BJ (cell line): ENCODE measurements at places on chromosomes 16 and 17.

GRCh38 chr16:48076455-48077012 is 79.3 kb downstream of the ABCC12 start:
- peak; percentile 27 for DNase-seq

- no peak for DNase-seq
Observed at GRCh38 chr16:67426950-67427349, 4.0 kb upstream of the HSD11B2 start.

- DNase-seq = no peak
Observed at GRCh38 chr17:32875923-32876416, 954 bp downstream of the MYO1D start.

DNA sequence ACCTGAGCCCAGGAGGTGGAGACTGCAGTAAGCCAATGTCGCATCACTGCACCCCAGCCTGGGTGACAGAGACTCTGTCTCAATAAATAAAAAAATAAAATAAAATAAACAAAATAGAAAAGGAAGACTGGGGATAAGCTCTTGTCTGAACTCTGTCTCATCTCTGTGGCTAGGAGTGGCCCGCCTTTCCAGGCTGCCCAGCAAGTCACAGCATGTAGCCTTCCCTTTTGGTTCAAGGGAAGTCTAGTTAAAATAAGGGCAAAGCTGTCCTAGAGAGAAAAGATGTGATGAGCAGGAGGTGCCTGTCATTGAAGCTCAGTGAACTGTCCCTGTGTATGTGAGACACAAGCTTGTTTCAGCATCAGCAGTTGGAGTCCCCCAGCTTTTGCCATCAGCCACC is 2.7 kb upstream of the GFAP start:
- DNase-seq = no peak

DNA sequence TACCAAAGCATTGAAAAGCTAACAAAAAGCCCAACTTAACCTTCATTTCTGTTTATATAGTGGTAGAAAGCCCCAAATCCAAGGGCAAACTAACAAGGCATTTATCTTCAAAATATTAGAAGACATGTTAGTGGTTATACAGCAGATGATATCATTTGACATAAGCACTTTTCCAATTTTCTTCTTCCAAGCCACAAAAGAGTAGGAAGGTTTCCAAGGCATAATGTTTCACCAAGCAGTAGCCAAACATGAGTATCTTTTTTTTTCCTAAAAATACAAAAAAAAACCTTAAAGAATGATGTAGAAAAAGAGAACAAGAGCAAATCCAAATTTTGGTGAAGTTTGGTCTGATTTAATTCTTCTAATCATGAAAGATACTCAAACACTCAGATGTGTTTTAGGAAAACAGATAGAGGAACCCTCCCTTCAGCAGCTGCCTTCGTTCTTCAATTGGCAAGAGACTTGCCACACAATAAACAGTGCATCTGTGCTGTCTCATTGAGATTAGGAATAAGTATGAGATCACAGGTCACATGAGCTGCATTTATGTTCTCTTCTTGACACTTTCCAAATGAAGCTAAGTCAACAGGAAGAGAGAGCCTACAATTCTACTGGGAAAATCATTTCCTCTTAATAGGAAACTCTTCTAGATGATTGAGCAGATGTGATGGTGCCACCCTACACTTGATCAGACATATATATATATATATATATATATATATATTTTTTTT is 106.7 kb downstream of the TTC19 start:
- DNase-seq = no peak

DNA sequence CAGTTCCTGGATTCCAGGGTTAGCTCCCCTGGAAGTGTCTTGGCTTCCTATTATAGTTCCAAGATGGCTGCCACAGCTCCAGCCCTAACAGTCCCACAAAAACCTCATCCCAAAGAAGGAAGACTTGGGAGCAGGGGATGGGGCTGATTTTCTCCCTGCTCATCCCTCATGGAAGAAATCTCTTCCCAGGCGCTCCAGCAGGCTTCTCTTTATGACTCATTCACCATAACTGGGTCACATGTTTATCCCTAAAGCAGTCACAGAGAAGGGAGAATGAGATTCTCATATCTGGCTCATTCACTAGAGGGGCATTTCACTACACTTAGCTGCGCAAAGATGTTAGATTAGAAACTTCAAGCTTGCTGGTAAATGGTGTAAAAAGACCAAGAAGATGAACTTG is 206.5 kb upstream of the IRX3 start:
- DNase-seq = no peak

DNA sequence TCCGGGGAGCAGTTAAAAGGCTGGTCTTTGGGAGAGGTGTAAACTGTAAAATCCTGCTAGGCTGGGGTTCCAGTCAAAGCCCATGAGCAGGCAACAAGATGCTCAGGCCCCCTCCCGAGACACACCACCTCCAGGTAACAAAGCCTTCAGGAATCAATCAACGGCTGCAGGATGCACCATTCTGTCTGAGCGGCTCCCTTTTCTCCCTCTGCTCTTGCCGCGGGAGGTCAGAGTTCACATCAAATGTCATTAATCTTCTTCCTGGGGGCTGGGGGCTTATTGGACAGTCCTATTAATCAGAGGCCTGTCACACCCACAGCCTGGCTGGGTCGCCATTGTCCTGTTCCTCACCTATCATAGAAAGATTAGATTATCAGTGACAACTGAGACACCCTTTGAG is 11.9 kb upstream of the CCDC182 start:
- no peak for DNase-seq

DNA sequence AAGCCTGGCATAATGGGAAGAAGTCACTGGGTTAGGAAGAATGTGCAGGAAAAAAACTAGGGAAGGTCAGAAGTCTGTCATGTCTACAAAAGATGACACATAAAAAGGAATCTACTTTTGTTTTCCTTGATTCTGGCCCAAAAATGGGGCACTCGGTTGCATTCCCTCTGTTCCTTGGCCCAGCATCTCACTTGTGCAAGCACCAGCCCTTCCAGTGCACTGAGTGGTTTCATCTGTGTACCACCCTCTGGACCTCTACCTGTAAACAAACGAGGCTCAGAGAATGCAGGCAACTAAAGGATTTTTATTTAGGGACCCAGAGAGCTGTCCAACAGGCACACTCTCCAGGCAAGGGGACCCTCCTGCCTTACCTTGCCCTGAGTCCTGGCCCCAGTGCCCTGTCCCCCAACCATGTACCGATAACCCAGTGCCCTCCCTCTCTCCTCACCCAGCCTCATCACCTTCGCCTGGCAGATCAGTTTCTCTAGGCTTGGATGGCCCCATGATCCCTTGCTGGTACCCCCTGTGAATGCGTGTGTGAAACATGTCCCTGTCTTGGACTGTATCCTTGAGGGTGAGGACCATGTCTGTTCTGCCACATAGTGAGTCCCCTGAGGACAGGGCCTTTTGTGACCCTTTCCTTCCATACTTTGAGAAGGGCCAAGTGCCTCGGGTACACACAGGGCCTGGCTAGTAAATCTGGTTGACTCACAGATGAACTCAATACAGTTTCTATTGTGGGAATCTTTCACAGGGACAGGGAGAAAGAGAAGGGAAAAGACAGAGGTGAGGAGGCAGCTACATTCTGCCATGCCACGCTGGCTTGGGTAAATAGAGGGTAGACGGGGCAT is 13.3 kb downstream of the NXPH3 start:
- DNase-seq = peak; percentile 46

- peak; percentile 55 for DNase-seq
Observed at GRCh38 chr16:8972843-8973586, 9.3 kb upstream of the USP7 start.

GRCh38 chr16:79269211-79269863 is 331.2 kb downstream of the MAF start:
- no peak for DNase-seq

GRCh38 chr16:22970209-22970865 is 156.4 kb downstream of the HS3ST2 start:
- DNase-seq = no peak

- DNase-seq = no peak
Observed at GRCh38 chr17:143785-144281, 6.5 kb downstream of the SCGB1C2 start.

DNA sequence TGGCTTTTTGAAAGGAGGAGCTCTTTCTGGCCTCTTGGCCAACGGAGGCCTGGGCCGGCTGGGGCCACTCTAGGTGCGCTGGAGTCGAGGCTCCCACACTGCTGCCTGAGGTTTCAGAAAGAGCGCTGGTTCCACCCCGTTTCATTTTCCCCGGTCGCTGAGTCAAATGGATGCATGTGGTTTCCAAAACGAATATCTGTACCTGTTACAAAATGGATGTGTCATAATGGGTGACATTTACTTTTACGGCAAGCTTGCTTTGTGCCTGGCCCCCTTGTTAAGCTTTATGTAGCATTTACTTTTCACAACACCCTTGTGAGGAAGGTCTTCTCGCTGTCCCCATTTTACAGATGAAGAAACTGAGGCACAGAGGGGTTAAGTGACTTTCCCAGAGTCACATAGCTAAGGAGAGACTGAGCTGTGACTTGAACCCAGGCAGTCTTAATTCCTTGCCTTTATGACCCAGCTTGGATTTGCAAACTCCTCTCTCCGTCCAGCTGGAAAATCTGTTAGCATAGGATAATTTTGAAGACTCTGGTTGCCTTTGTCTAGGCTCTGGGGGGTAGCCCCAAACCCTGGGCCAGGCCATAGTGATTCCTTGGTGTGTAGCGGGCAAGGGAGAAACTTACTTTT is 10.6 kb downstream of the KSR1 start:
- DNase-seq = no peak

DNA sequence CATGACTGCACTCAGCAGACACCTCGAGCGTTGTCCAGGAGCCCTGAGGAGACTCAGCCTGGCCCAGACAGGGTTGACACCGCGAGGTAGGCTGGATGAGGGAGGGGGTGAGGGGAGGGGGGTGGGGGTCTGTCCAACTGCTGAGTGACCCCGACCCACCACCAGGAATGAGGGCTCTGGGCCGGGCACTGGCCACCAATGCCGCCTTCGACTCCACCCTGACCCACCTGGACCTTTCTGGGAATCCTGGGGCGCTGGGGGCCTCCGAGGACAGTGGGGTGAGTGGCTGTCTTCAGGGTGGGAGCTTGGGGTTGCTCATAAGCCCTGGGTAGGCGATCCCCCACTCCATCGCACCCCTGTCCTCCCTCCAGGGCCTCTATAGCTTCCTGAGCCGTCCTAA is 2.7 kb downstream of the CARMIL2 start:
- DNase-seq = no peak

DNA sequence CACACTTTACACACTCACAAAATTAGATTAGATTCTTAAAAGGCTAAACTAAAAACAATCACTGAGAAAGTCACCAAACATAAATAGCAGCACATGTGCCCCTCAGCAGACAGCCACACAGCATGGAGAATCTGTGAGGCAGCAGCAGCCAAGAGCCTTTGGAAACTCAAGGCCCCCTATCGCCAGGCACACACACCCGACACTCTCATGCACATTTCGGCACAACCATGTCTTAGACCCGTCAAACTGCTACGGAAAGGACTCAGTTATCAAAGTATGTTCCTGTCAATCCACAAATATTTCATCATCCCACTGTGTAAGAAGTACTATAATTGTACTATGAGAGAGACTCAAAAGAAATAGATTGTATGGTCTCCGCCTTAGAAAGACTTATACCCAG is 20.9 kb downstream of the UBE2O start:
- no peak for DNase-seq

DNA sequence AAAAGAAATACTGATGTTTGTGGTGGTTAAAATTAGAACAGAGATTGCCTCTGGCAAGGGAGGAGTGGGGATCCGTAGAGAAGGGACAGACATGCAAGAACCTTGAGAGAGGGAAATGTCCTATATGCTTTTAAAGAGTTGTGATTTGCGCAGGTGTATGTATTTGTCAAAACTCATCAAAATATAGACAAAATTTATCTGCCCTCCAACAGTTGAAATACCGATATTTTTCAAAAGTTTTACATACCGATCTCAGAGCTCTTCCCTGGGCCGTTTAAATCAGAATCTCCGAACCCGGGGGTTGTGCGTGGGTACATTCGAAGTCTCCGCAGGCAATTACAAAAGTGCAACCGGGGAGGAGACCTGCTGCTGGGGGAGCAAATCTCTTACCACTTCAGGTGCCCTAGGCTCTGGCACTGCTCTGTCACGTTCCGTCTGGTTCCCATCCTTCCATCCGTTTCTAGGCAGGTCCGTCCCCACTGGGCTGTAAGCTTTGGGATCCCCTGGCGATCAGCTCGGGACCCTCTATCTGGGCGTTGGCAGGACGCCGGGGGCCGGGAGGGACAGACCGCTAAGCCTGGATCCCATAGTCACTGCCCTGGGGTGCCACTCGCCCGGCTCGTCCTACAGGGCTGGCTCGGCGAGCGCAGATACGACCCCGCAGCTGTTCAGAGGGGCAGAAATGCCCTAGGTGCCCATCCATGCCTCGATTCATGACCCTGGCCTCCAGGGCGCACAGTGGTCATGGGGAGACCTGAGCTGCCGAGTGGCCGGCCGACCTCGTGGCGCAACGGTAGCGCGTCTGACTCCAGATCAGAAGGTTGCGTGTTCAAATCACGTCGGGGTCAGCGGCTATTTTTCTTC is 4.2 kb downstream of the BORCS6 start:
- no peak for DNase-seq

DNA sequence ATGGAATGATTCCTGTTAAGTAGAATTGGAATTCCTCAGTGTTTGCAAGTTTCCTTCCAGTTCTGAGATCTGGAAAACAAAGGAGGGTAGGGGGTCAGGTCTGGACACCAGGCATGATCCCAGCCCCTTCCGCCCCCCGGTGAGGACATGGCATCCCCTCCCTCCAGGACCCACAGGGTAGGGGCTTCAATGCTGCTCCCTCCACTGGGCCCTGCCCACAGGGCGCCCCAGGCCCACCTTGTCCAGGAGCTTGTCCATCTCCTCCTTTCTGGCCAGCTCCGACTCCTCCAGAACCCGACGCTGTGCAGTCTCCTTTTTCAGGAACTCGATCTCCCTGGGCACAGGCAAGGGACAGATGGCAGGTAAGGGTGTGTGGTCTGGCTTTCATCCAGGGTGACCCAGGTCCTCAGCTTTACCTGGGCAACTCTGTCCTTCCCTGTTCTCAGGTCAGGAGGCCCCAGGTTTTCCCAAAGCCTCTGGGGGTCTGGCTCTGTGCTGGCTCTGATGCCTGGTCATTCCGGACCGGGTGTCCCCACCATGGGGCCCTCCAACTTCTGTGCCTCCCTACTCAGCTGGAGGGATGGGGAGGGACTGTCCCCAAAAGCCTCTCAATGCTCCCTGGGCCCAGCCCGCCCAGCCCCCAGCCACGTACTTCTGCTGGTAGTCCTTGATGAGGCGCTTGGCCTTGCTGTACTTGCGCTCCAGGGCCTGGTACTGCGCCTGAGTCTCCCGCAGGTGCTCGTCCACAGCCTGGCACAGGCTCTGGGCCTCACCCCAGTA is 5.5 kb upstream of the SAMD14 start:
- no peak for DNase-seq
